ENCODE measurements at places on chromosomes 6 and 20.

DNA sequence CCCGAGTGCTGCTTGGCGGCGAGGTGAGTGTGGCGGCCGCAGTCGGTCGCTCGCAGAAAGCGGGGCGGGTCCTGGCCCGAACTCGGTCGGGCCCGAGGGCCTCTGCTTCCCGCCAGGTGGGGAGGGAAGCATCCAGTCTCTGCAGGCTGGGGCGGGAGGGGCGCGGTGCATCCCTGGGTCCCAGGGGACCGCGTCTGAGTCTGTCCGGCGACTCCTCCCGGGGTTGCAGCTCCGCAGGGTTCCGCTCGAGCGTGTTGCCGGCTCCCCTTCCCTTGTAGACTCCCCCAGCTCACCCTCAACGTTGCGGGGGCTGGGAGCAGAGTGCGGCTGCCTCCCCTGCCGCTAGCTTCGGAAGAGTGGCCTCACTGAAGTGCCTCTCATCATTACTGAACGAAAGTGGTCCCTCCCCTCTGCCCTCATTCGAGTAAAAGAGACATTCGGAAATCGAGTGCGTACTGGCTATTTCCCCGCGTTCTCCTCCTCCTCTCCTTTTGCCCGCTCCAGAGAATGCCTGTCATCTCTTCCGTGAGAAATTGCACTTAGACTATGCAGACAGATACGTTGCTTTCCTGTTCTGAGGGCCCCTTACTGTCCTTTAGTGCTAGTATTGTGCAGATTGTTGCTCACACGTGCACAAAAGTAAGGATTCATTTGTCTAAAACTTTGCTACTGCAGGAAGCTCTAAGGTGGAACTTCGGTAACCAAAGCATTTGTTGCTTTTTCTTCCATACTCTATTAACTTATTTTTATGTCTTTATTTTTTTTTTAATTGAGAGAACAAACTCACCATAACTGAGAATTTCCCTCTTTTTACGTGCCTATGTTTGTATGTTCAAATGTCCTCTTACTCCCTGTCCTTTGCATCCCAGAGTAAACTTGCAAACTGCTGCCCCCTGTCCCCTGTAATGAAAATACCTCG is 751 bp downstream of the MAP3K4 start:
- DNase-seq: no peak

GRCh38 chr20:16279320-16279719 is 293.9 kb downstream of the KIF16B start:
- DNase-seq: no peak

DNA sequence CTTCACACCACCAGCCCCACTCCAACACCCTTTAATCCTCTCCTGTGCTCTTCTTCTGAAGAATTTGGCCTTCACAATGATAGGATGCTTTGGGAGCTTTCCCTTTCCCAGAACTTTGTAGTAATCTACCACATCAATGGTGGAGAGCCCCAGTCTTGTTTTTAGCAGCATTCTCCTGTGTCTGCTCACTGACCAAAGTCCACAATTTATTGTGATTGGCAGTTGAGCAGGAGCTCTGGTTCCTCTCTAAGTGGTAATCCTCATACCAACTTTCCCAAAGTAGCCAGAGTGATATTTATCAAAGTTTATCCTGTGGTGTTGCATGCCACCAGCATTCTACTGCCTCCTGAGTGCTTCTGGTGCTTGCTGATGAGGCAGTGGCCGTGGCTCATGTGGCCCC is 29.0 kb upstream of the OPN5 start:
- no peak for DNase-seq

DNA sequence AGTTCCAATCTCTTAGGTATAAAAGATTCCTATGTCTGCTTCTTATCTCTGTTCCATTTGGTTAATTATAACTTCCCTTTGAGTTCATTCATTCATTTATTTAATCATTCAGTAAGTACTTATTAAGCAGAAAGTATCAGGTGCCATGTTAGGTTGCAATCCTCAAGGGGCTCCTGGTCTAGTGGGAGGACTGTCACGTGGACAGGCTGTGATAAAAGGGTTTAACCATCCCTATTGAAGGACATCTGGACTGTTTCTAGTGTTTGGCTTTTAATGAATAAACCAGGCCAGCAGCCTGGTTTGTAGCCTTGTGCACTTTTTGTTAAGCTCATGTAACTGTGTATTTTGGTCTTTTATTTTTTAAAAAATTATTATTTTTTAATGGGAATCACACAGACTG is 162.1 kb upstream of the OGFRL1 start:
- DNase-seq: no peak

GRCh38 chr6:27678469-27678868 is 205.6 kb upstream of the ZNF184 start:
- no peak for DNase-seq

- DNase-seq: no peak
Observed at GRCh38 chr6:160081398-160081797, 40.2 kb upstream of the SLC22A1 start.

GRCh38 chr20:50848341-50848808 is 53.5 kb downstream of the BCAS4 start:
- DNase-seq: no peak

- DNase-seq: no peak
Observed at GRCh38 chr20:53154540-53154939, 182.4 kb downstream of the TSHZ2 start.

DNA sequence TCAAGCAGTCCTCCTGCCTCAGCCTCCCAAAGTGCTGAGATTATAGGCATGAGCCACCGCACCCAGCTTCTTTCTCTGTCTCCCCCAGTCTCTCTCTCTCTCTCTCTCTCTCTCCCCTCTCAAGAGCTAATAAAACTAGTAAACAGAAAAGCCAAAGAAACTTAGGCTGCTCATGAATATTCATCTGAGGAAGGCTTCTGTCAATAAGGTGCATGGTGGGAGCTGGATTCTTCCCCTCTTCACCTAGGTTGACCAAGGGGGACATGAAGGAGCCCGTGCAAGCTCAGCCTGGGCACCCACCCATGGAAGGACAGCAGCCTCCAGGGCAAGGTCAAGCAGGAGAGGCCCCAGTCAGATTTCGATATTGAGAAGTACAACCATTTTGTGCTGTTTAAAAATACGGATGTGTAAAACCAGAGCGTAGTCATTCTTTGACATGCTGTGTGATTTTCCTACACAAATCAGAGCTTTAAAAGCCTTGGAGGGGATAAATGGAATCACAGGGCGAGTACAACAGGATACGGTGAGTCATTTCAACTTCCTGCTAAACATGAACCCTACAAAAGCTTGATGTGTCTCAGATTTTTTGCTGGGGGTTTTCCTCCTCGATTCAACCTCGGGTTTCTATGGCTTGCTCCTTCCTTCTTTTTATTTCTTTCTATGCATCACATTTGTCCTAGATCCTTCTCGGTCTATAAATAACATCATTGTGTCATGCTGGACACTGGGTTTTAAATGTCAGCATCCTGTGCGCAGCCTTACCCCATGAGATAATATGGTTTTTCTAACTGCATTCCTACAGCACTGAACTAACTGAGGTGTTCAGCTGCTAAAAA is 368.9 kb upstream of the JARID2 start:
- peak; percentile 65 for DNase-seq

DNA sequence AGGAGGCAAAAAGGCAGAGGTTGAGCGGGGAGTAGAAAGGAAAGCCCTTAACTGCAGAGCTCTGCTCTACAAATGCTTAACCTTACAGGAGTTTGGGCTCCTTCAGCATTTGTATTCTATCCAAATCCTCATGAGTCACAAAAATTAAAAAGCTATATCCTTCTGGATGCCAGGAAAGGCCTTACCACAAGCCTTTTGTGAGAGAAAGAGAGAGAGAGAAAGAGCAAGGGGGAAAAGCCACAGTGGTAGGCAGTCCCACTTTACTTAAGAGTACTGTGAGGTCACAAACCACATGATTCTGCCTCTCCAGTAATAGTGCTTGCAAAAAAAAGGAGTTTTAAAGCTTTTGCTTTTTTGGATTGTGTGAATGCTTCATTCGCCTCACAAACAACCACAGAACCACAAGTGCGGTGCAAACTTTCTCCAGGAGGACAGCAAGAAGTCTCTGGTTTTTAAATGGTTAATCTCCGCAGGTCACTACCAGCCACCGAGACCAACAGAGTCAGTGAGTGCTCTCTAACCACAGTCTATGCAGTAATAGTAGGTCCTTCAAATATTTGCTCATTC is at the start of gene RUNX2:
RUNX2 (plus strand) TSS at position 375 of the 567 bp plus-strand sequence. CDS start 397 bp downstream, outside the sequence.
- no peak for DNase-seq

DNA sequence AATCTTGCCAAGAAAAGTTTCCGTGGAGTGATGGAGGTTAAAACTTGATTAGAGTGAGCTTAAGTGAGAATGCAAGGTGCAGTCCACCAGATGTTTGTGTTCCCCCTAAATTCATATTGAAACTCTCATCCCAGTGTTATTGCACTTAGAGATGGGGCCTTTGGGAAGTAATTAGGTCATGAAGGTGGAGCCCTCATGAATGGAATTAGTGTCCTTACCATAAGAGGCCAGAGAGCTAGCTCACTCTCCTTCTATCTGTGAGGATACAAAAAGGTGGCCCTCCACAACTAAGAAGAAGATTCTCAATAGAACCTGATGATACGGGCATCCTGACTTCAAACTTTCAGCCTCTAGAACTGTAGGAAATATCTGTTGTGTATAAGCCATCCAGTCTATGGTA is 258.6 kb downstream of the GRIK2 start:
- no peak for DNase-seq

- DNase-seq: no peak
Observed at GRCh38 chr6:167934426-167934864, 63.0 kb upstream of the KIF25 start.

DNA sequence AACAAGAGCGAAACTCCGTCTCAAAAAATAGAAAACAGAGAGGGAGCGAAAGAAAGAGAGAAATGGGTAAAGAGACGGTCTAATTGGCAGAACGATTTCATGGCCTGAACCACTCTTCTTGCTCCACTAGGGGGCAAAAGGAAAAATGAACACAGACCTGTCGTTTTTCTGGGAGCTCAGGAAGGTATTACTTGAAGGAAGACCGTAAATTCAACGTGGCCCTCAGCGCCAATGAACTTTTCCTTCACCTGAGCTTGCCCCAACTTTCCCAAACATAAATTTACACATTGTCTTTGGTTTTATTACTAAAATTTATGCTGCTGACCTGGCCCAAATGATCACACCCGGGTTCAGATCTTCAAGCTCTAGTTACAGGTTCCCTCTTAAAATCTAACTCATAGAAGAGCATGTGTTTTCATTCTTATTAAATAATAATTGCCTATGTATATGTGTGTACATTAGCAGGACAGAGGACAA is 67.3 kb downstream of the ATP9A start:
- DNase-seq: no peak

- no peak for DNase-seq
Observed at GRCh38 chr6:41275489-41275888, 11.0 kb downstream of the TREM1 start.

GRCh38 chr6:136886091-136886490 is 36.0 kb upstream of the SLC35D3 start:
- no peak for DNase-seq

All from activated naive CD4-positive, alpha-beta T cell treated with anti-CD3 and anti-CD28 coated beads, Interleukin-2, amount 50 U/mL, for 72 hours (primary cell).